ENCODE measurements at places on chromosomes 6 and 20.

GRCh38 chr6:29980511-29980910 is 38.2 kb downstream of the HLA-A start:
- DNase-seq: no peak

- DNase-seq: peak; percentile 19
Measured at GRCh38 chr6:89927791-89928550, 33.7 kb downstream of the GJA10 start.

GRCh38 chr20:2755451-2756055 is 44.9 kb downstream of the CPXM1 start:
- no peak for DNase-seq

DNA sequence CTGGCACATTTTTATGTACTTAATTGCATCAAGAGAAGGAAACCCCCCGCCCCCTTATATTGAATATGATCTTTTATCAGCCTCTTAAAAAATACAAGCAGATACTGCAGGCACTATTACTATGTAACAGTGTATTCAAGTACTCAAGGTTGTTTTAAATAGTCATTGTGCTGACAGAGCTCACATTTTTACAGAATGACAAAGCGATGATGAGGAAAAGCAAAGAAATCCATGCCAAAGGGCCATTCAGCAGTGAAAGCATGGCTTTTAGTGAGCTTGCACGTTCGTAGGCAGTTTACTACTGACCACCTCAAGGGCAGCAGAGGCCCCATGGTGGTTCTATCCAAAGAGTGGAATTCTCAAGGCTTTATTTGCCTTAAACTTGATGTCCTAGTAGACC is 146.8 kb downstream of the RPS12 start:
- no peak for DNase-seq

DNA sequence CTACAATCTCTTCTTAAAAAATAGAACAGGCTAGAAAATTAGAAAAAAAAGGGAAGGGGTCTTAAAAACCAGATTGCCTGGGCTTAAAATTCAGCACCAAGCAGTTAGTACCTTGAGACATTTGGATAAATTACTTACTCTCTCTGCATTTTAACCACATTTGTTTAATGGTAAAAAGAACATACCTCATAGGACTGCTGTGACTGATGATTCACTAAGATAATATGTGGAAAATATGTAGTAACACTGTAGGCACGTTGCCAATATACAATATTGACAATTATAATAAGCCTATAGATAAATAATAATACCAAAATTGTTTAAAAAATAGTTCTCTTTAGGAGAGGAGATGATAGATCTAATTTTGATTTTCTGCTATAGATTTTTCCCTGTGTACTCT is 750.4 kb downstream of the TENT5A start:
- no peak for DNase-seq

DNA sequence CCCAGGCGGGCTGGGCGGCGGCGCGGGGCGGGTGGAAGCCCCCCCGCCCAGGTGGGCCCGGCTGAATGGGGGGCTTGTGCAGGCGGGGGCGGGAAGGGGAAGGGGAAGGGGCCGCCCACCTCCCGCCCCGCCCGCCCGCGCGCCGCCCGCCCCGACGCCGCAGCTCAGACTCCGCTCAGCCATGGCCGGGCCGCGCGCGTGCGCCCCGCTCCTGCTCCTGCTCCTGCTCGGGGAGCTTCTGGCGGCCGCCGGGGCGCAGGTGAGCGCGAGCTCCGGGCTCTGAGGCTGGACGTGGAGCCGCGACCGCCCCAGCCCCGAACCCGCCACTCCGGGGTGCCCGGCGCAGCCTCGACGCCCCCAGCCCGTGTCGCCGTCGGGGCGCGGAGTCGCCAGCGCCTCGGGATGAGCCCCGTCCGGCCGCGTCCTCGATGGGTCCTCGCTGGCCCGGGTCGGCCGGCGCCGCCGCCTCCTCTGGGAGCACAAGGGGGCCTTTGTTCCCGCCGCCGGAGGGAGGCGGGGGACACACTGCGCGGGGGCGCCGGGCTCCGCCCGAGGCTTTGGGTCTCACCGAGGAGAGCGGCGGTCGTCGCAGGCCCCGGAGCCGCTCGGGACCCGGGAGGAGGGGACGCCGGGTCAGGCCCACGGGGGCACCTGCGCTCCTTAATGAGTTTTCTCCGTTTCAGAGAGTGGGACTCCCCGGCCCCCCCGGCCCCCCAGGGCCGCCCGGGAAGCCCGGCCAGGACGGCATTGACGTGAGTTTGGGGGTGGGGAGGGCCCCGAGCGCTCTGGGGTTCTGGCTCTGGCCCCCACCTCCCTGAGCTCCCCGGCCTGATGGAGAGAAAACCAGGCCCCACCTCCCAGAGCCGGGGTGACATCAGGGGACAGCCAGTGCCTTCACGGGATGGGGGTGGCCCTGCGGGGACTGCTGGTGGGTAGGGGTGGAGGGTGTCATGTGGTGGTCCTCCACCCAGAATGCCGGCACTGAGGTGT is at the start of gene COL9A3:
Gene COL9A3 (plus strand): TSS at position 167 of the 990 bp plus-strand sequence. CDS start 15 bp downstream, at position 182.
- no peak for DNase-seq

GRCh38 chr6:131532580-131533039 is 40.4 kb upstream of the ARG1 start:
- no peak for DNase-seq

DNA sequence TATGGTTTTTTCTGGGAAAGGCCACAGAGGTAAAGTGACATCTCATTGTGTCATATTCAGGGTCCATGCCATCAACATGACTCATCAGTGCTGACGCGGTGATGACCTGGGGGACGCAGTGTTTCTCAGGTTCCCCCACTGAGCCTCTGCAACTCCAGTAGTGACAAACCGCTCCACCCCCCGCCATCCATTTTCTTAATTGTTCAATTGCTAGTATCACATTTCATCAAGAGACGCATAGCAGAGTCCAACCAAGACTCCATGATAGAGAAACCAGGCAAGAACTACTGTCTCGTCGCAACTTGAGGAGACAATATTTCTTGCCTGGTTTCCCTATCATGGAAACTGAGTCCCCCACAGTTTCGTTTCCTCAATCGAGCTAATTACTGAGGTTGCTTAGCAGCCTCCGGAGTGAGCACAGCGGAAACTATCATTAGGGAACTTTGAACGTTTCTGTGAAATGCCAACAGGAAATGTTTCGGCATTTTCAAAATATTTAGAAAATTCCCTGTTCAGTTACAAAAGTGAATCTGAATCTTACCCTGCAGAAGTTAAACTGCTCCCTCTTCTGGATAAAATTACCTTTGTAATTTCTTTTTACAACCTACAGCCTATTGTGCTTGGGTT is 12.2 kb upstream of the SERPINB1 start:
- DNase-seq: peak; percentile 65

- no peak for DNase-seq
Measured at GRCh38 chr20:48352042-48352441, 475.8 kb downstream of the PREX1 start.

GRCh38 chr20:38172408-38172807 is 7.3 kb upstream of the TGM2 start:
- DNase-seq: no peak

DNA sequence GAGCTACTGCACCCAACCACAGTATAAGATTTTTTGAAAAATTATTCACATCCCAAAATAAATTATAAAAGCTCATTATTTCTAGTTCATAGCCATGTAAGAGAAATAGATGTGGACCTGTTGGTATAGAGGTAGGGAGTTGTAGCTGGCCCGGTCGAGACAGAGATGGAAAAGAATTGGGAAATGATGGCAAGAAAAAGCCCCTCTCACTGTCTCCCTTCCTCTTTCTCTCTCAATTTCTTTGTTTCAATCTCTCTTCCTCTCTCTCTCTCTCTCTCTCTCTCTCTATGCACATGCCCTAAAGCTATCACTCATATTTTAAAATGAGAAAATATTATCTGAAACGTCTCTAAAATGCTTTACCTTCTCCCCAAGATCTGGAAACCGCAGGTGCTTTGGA is 80.7 kb upstream of the CD83 start:
- no peak for DNase-seq

- peak; percentile 28 for DNase-seq
Measured at GRCh38 chr6:8888468-8888867, 453.1 kb upstream of the SLC35B3 start.

DNA sequence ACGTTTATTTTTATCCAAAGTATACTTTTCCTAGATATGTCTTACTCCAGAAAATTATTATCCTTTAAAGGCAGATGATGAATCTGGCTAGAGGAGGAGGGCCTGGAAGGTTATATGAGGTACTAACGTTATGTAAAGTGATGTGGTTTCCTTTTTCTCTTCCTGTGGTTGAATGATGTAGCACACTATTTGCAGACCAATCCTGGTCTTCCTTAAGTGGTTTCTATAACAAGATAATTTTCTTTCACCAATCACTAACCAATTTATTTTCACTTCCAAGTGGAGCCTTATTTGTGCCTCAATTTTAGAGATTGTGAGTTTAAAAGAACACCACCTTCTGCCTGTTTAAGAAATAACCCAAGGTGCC is 154.6 kb upstream of the SOX4 start:
- DNase-seq: peak; percentile 26

DNA sequence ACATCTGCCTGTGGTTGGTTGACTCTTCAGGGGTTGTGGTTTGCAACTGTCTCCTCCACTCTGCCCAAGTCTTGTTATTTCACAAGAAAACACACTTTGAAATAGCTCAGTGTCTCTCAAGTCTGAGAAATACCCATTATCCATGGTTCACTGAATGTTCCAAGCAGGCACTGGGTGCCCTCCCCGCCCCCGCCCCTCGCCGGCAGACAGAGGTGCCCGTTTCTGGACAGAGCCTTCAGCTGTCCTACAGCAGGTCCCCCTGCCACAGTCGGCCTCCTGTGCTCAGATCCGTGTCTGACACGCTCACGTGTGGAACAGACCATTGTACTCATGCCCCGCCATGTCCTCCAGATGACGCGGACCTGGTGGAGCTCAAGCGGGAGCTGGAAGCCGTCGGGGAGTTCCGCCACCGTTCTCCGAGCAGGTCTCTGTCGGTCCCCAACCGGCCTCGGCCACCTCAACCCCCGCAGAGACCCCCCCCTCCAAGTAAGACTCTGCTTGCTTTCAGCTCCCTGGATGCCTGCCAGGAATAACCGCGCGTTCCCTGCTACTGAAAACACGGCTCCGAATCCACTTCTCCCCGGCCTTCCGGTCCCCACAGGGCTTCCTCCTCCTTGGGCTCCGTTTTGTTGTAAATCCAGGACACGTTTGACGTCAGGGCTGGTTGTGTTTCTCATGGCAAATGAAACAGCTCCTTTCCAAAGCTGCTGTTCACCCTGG is 81.4 kb downstream of the SERAC1 start:
- peak; percentile 73 for DNase-seq

DNA sequence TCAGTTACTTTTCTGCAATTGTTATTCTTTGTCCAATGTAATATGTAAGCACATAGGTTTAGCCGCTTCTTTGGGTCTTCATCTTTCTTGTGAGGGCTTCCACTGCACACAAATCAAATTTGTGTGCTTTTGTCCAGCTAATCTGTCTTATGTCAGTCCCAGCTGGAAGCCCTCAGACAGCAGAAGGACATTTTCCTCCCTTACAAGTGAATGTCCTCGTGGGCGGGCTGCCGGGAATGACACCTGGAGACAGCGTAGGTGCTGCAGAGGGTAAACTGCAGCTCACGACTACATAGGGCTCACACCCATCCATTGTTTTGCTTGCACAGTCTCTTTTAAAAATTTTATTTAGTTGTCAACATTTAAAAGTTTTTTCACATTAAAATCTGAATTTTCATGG is 24.6 kb upstream of the PPP1R14C start:
- DNase-seq: no peak

DNA sequence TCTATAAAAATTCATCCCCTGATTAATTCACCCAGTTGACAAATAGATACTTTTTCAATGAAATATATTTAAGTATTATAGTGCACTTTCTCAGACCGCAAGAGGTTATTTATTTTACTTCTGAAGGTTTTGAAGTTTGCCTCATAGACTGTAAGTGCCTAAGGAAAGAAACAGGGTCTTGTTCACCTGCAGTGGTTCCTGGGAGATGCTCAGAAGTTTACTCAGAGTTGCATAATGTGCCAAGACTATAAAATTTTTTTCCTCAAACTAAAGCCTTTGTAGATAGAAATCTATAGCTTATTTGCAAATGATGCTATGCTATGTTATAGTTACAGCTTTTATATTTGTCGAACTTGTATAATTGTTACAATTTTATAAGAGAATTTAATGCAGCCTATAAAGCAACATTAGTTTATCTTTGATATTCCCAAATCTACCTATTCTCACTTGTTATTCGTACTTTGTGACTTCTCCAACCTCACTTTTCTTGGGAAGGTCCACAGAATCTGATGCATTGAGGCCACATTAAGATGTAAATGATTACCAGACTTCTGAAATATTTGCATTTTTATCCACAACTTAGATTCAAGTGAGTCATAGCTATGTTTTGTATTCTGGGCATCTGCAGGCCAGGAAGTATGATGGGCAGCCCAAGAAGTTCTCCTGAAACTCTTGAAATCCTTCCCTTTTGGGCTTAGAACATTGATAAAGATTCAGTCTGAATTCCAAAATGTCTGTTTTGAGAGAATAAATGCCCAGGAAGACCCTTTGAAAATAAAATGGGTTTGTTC is 35.7 kb downstream of the KCNQ5 start:
- DNase-seq: no peak
